NCI-H226 (cell line): ENCODE measurements at places on chromosomes 12 and 14.

GRCh38 chr12:92301356-92301755 is 155.7 kb upstream of the BTG1 start:
- no peak for DNase-seq

GRCh38 chr12:55820679-55821078 is 2.8 kb downstream of the ORMDL2 start:
- DNase-seq = no peak

- DNase-seq = no peak
Observed at GRCh38 chr14:23365036-23365731, at the start of gene EFS. Gene EFS, minus strand, starts transcription at chr14:23365172. Its CDS starts 147 bp downstream, at chr14:23365025.

GRCh38 chr12:109983432-109984142 is 12.6 kb downstream of the GIT2 start:
- no peak for DNase-seq

DNA sequence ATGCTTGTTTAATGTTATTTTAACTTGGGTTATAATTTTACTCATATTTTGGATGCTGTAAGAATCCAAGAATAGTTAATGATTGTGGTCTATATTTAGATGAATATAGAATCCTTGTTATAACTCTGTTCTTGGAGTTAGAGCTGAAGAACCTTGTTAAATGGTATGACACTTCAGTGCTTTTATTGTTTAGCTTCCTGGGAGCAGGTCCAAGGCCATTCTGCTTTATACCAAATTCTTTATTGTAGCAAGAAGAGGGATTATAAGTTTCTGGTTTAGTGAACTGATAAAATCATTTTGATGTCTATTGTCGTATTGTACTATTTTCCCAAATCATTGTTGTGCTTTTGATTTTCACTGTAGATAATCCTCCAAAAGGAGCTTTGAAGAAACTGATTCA is 69.4 kb downstream of the MIA2 start:
- no peak for DNase-seq

GRCh38 chr12:12645485-12645884 is 33.8 kb downstream of the CREBL2 start:
- DNase-seq = no peak

DNA sequence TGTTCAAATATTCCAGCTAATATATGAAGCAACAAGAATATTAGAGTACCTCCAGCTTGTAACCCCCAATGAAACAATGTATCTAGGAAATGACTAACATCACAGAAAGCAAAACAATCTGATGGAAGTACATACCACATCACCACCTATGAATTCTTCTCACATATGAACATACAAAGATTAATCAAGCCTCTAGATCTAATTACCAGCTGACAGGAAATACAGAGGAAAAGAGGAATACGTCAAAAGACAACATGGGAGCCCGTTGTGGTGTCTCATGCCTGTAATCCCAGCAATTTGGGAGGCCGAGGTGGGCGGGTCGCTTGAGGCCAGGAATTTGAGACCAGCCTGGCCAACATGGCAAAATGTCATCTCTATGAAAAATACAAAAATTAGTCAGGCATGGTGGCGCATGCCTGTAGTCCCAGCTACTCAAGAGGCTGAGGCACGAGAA is 7.5 kb downstream of the NEDD8 start:
- DNase-seq = peak; percentile 90

GRCh38 chr12:57089271-57090245 is 644 bp downstream of the NAB2 start:
- DNase-seq = peak; percentile 88

GRCh38 chr12:93005928-93006392 is 76.9 kb upstream of the EEA1 start:
- no peak for DNase-seq
